HFFc6 (cell line): ENCODE measurements at places on chromosomes 5 and 9. TPM values are rescaled to one million over a fixed set of nuclear protein-coding genes. Genes with fewer than 3 reads are reported as not detected.

DNA sequence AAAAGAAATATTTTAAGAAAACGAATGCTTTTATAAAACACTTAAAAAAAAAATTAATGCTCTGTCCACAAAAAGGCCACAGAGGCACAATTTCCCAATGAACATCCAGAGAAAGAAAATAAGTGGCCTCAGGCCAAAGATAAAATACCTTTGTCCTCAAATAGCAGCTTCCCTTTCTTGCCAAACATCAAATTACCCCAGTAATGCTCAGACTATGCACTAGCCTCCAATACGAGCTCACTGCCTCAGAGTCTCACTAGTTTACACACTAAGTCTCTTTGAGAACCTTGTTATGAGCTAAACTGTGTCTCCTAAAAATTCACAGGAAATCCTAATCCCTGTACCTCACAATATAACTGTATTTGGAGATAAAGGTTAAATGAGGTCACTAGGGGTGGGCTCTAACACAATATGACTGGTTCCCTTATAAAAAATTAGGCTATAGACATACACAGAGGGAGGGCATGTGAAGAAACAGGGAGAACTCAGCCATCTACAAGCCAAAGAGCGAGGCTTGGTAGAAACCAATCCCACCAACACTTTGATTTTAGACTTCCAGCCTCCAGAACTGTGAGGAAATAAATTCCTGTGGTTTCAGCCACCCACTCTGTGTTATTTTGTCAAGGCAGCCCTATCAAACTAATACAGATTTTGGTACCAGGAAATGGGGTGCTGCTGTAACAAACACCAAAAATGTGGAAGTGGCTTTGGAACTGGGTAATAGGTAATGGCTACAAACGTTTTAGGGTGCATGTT, 4.4 kb downstream of the MPDZ start:
- H3K4me1 ChIP-seq, result peaks cover 72% of the 10 kb centered on the region
- H3K4me3 ChIP-seq, result peak overlapping the region; percentile 38; the same call in 1 of the 2 replicates
- H3K27me3 ChIP-seq, result no peaks in the 10 kb centered on the region; the same call in 1 of the 2 replicates
- H3K27ac ChIP-seq, result peak overlapping the region; percentile 80
- peak; percentile 65 for DNase-seq

- peaks cover 4% of the 10 kb centered on the region; the same call in 1 of the 2 replicates for H3K27me3 ChIP-seq
- no peaks in the 10 kb centered on the region for H3K4me1 ChIP-seq
- no peak overlapping the region for H3K4me3 ChIP-seq
- DNase-seq, result no peak
- no peak overlapping the region for H3K27ac ChIP-seq
Measured at GRCh38 chr5:178434851-178435250, 155.3 kb downstream of the COL23A1 start.

DNA sequence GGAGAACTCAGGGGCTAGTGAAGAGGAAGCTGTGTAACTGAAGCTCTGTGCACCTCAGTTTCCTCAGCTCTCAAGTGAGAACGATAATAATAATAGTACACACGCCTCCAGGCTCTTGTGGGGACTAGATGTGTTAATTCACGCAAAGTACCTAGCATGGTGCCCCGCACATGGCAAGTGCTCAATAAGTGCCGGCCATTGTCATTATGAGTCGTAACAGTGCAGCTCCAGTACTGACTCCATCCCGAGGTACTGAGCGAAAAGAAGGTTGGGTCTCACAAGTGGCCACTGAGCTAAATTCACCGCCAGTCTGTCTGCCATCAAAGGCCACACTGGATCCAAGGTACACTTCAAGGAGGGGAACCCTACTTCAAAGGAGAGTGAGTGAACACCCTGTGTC, 40.4 kb downstream of the MED27 start:
- peaks cover 2% of the 10 kb centered on the region; the same call in 1 of the 2 replicates for H3K27me3 ChIP-seq
- H3K36me3 ChIP-seq, result peaks cover 22% of the 10 kb centered on the region
- H3K27ac ChIP-seq, result no peak overlapping the region
- H3K4me1 ChIP-seq, result peaks cover 48% of the 10 kb centered on the region
- no peak for DNase-seq

Gene CATSPER3
- total RNA-seq, result 0.24 to 0.41 TPM in 2 of 3 replicates, not detected in the other

- peak; percentile 59 for DNase-seq
- peaks cover 11% of the 10 kb centered on the region for H3K4me1 ChIP-seq
- peak overlapping the region; percentile 91 for H3K27ac ChIP-seq
- no peak overlapping the region for H3K4me3 ChIP-seq
- 0 out of 2 replicates have a peak, but pooled peaks cover 4% of the 10 kb centered on the region for H3K36me3 ChIP-seq
Measured at GRCh38 chr5:42974536-42974935, 65.6 kb downstream of the ANXA2R start.

Gene LRRC26
- not detected in 3 replicates for total RNA-seq

Gene NIM1K
- 0.29 and 0.37 TPM in 2 replicates for total RNA-seq
